NCI-H2107 (cell line): ENCODE measurements at places on chromosomes 1 and 21.
A peak's percentile ranks its signal among the peaks of the same experiment; 100 is the strongest.

GRCh38 chr1:156582388-156583017 lies 3.0 kb downstream of the TTC24 start:
- no peak for DNase-seq

DNA sequence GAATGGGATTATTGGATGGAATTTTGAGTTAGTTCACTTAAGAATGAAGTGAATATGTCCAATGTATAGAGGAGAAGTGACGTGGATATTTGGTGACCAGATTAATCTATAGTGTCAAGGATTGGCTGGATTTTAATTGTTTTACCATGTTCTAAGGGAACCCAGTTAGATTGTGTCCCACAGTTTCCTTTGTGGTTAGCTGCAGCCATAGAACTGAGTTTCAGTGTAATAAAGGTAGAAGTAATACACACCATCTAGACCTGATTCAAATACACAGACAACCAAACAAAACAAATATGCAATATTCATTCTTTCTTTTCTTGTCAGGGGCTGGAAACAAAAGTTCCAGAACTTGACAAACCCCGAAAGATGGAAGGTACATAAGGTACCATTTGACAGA lies 88.0 kb upstream of the RGS18 start:
- no peak for DNase-seq

DNA sequence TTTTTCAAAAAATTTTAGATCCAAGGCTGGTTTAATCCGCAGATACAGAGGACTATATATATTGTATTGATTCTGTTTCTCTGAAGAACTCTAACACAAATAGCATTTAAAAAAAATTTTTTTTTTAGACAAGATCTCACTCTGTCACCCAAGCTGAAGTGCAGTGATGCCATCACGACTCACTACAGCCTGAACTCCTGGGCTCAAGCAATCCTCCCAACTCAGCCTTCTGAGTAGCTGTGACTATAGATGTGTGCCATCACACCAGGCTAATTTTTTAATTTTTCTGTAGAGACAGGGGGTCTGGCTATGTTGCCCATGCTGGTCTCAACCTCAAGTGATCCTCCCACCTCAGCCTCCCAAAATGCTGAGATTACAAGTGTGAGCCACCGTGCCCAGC lies 3.0 kb downstream of the ANKRD45 start:
- DNase-seq: no peak

- DNase-seq: no peak
Measured at GRCh38 chr1:221066351-221067001, 187.2 kb downstream of the HLX start.

GRCh38 chr1:197213193-197213592 lies 54.9 kb upstream of the CRB1 start:
- DNase-seq: no peak

DNA sequence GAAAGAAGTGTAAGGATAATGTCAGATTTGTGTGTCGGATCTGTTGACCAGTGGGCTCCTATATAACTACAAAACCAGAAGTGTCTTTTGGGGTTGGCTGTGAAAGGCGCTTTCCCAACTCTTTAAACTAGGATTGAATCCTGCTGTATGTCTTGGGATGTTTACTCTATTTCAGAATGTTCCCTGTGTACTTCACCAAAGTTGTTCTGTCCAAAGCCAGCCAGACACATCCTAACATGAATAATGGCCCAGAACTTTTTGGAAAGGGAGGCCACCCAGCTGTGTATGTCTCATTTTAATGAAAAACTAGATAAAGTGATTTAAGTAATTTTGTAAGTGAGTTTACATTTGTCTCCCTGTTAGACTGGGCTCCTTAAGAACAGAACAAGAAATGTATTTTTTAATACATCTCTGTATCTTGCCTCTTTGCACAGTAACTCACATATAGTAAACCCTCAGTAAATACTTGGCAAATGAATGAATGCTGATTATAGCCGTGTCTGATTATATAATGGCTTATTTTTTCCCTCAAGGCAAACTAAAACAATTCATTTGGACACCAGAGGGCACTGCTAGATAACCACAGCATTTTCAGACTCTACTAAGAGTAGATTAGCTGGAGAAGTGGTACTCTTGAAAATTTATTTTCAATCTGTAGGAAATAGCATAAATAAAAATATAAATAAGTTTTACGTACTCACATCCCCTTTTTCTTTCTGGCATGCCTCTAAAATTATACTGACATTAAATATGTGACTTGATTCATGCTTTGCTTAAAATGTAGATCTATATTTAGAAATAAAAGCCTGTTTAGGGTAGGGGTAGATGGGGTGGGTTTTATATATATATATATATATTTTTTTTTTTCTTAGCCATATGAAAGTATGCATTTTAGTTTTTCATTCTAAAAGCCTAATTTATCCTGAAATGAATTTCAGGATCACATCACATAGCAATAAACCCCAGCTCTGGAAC lies 23.8 kb downstream of the TSEN15 start:
- peak; percentile 36 for DNase-seq

GRCh38 chr1:228958121-228958520 lies 222.8 kb downstream of the RHOU start:
- no peak for DNase-seq

DNA sequence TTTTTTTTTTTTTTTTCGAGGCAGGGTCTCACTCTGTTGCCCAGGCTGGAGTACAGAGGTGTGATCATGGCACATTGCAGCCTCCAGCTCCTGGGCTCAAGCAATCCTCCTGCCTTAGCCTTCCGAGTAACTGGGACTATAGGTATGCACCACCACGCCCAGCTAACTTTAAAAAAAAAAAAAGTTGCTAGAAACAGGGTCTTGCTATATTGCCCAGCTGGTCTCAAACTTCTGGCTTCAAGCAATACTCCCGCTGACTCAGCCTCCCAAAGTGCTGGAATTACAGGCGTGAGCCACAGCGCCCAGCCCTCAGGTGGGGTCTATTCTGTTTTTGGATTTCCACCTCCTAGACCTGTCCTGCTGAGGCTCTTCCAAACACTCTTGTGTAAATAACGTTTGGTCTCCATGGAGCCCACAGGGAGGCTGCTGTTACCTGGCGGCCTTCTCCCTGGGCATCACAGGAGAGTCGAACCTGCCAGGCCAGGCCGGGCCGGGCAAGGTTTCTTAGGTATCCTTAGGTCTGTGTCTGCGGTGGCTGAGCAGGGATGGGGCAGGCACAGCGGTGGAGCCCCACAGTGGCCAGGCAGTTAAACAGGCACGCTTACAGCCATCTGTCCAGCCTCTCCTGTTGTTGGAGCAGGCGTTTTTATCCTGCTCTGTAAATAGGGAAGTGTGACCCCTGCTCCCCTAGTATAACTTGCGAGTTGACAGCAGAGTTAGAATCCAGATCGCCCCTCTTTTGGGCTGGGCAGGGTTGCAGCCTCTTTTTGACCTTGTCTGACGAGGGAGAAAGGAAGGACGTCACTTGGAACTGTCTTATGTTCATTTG lies 18.8 kb downstream of the PLEKHM2 start:
- DNase-seq: no peak

DNA sequence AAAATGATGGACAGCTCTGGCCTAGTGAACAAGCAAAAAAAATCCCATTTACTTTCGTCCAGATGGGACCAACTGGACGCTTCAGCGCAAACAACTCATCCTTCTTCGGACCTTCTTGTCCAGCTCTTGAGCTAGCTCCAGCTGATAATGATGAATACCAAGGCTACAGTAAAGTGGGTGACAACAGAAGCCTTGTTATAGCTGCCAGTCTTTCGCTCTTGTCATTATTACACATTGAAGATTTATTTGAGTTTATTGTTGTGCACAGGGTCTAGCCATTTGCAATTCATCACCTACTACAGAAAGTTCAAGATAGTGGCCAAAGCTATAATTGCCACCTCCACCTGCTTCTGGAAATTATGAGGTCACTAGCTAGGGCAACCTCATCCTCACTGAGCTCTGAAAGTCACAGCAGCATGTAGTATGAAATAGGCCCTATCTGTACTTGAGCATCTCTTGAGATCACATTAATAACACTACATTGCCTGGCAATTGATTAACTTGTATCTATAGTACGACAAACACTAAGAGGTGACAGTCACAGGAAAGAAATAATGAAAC lies 76.9 kb downstream of the GPATCH2 start:
- no peak for DNase-seq

DNA sequence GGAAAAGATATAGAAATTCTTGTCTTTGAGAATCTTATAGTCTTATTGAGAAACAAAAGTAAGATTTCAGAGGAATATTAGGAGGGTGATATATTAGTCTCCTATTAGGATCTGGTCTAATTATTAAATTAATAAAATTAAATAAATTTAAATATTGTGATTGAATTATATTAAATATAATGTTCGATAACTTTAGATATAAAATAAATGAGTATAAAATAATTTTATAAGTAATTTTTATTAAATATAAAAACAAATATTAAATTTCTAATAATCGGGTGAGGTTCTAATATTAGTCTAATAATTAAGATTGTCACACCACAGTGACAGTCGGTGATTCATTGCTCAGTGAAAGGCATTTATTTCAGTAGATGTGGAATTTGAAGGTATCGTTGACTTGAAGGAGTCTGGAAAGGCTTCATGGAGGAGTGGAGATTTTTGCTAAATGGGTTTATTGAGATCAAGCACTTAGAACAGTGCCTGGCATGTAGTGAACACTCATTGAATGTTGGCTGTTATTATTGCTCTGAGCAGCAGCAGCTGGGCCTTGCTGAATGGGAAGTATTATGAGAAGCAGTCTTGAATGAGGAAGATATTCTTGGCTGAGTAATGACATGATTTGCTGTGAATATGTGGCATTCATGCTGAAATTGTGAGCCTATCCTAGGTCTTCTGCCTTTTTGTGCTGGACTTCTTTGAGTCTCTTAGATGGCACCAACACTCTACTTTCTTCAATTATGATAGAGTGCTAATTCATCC lies 74.6 kb downstream of the USP25 start:
- no peak for DNase-seq

- DNase-seq: no peak
Measured at GRCh38 chr1:178151831-178152230, 57.9 kb downstream of the RASAL2 start.

GRCh38 chr1:211920141-211920572 lies 89.6 kb upstream of the LPGAT1 start:
- DNase-seq: no peak

- no peak for DNase-seq
Measured at GRCh38 chr1:179295164-179295755, 1.7 kb downstream of the SOAT1 start.

- no peak for DNase-seq
Measured at GRCh38 chr21:44929799-44930542, 9.3 kb upstream of the ITGB2 start.
